DMS 273 treated with DMSO at 0.1 percent for 48 hours (cell line): ENCODE measurements at places on chromosomes 2 and 18.

- DNase-seq: no peak
These were observed 52.5 kb upstream of the FAM136A start for GRCh38 chr2:70354264-70354949.

- DNase-seq: no peak
These were observed 52.9 kb downstream of the ZBTB7C start for GRCh38 chr18:48356151-48356745.

DNA sequence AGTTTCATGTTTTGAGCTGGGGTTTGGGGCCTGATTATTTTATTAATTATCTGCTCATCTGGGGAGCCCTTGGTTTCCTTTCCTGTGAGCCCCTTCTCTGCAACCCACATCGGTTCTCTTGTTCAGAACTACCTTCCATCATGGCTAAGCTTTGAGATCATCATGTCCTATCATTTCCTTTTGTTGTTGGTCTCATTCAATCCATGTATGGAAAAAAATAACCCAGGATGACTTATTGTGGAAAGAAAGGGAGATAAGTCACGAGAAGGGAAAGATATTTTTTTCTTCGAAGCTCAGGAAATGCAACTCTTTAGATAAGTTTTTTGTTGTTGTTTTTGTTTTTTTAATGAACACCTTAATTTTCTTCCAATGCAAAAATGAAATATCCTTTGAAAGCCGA is 43.7 kb downstream of the EHD3 start:
- DNase-seq: no peak

- DNase-seq: no peak
These were observed 11.5 kb downstream of the ITGA6 start for GRCh38 chr2:172438741-172439508.

GRCh38 chr18:40017021-40017420 is 1938.0 kb upstream of the PIK3C3 start:
- no peak for DNase-seq

DNA sequence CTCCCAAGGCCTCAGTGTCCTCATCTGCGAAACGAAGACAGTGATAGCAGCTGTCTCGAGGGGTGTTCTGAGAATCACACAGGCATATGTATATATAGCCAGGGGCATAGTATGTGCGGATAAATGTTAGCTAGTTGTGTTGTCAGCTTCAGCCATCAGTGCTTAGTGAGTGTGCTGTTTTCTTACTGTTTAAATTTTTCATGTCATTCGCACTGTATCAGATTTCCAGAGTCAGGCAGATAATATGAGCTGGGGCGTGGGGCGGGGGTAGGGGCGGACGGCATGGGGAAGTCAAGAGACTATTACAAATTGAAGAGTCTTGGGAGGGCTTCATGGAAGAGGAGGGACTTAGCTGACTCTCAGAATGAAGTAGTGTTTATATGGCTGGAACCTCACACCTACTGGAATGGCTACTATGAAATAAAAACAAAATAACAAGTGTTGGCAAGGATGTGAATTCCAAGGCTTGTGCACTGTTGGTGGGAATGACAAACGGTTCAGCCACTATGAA is 7.0 kb downstream of the TRAPPC12 start:
- no peak for DNase-seq

- no peak for DNase-seq
These were observed 24.6 kb downstream of the DNAJC10 start for GRCh38 chr2:182740701-182741100.
